Stimulated activated CD8-positive, alpha-beta memory T cell treated with anti-CD3 and anti-CD28 coated beads, Interleukin-4, amount 100 ng/mL, for 1 hour (primary cell): ENCODE measurements at places on chromosomes 6 and 20.

- DNase-seq = no peak
These were observed 159.2 kb downstream of the ATXN1 start for GRCh38 chr6:16602035-16602434.

DNA sequence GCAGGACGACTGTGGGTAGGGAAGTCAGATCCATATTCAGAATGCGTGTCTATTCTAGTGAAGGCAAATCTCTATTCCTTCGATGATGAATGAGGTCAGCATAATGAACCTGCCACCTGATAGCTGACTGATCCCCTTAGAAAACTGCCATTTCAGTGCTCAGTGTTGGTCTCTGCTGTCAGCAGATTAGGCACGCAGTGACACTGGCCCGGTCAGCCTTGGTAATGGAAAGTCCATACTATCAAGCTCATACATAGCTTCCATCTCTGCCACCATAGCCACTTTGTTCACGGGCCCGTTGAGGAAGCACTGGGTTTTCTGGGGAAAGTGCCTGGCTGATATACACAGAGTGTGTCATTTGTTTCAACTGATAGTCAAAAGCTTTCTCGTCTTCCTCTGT, 54.0 kb downstream of the C6orf52 start:
- no peak for DNase-seq

DNA sequence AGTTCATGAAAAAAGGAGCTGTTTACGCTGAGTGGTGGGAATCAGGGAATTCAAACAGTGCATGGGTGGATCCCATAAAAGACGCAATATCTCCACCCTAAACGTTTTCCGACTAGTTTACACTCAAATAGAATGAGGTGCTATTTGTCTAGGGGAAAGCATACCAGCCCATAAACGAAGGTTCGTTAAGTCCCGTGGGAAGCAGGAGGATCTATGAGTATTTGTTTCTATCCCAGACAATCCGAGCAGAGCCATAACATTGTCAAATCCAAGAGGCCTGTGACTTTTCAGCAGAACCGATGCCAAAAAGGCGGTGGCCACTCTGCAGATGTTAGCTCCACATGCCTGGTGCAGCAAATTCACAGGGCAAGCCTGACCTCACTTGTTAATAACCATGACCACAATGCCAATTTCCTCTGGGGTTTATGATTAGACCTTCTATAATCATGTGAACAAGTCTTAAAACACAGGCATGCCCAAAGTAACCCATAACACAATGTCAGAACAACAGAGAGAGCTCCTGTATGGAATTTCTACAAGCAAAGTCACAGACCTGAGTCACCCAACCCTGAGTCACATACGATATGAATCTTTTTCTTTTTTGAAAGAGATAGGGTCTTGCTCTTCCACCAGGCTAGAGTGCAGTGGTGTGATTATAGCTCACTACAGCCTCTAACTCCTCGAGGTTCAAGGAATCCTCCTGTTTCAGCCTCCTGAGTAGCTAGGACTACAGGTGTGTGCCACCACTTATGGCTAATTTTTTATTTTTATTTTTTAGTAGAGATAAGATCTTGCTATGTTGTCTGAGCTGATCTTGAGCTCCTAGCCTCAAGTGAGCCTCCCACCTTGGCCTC, 123.3 kb downstream of the KIF13A start:
- DNase-seq = no peak

GRCh38 chr20:11267762-11268335, 594.0 kb upstream of the JAG1 start:
- no peak for DNase-seq

GRCh38 chr6:108277831-108278230, 17.0 kb upstream of the SNX3 start:
- no peak for DNase-seq

DNA sequence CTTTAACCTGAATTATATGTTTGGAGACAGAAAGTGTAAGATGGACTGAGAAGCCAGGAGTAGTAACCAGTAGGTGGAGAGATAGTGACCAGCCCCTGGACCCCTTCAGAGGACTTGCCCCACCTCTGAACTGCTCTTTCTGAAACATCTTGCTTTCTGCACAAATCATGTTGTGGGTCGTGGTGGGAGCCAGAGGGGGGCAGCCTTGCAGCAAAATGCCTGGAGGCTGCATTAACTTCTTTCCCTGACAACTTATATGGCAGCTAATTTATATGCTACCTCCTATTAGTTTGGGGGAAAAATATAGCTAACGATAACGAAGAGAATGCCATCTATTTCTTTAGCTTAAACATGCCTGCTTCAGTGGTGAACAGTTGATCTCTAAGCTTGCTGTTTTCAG, 859.8 kb downstream of the MAFB start:
- DNase-seq = no peak

DNA sequence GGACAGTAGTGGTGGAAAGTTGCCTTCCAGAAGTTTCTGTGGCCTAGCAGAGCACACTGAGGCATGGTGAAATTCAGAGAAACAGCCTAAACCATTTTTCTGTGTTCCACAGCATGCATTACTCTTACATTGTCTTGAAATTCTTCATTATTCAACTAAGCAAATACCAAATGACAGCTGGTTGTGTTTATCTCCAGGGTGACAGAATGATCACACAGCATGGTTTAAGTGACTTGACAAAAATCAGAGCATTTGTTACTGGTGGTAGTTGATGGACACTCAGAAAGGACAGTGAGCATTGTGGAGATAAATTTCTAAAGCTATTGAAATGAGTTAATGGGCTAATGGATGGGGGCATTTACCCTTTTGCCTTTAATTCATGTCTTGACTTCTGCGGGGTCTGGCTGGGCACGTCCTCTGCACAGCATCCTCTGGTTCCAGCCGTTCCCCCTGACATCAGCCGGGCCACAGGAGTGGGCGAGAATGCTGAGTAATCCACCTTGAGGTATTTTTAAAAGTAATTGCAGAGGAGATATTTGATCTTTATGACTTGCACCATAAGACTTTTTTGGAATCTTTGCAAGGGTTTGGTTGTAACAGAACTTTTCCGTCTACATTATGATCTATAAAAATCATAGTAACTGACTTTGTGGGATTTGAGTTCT, 78.9 kb upstream of the SCP2D1 start:
- no peak for DNase-seq

DNA sequence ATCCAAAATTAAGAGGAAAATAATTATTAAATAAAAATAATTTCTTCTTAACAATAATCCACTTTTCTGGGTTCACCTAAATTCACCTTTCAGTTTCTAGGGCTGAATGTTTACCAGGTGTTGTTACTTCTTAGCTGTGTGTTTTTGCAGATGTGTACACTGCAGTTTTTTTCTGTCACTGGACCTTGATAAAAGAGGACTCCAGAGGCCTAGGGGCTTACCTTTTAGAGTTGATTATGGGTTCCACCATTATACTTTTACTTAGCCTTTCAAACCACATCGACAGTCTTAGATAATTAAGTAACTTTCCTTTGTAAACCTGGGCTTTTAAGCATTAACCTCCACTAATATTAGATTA, 766.5 kb downstream of the BCKDHB start:
- no peak for DNase-seq

GRCh38 chr6:4018924-4019236, 60.1 kb downstream of the FAM217A start:
- DNase-seq = no peak

DNA sequence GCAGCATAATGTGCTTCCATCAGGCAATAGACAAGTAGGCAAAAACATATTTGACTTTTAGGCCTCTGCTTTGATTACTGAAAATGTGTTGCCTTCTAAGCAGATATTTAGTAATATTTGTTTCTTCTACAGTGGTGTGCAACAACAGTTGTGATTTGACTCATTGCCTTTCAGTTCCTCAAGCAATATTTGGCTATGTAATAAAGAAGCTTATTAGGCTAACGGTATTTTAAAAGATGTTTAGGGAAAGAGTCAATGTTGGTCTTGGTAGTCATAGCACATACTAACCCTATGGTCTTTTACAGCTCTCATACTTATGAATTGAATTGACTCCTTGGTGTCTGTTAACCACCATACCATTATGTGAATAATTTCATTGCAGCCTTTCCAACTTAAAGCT, 124.1 kb downstream of the GRIK2 start:
- DNase-seq = no peak

DNA sequence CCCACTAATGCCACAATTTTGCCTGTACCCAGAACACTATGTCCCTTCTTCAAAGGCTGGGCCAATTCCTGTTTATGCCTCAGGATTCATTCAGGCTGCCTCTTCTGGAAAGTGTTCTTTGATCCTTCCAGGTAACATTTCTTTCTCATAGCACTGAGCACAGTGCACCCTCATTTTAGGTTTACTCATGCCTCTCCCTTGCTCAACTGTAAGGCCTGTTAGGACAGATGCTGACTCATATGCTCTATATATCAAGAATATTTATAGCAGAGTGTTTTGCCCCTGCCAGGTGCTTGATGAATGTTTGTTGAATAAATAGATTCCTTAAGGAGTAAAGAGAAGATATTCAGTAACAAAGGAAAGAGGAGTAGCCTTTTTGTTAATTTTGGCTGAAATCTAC, 263.9 kb downstream of the PHF3 start:
- no peak for DNase-seq

- no peak for DNase-seq
These were observed 48.7 kb downstream of the PSMG4 start for GRCh38 chr6:3307436-3307835.

DNA sequence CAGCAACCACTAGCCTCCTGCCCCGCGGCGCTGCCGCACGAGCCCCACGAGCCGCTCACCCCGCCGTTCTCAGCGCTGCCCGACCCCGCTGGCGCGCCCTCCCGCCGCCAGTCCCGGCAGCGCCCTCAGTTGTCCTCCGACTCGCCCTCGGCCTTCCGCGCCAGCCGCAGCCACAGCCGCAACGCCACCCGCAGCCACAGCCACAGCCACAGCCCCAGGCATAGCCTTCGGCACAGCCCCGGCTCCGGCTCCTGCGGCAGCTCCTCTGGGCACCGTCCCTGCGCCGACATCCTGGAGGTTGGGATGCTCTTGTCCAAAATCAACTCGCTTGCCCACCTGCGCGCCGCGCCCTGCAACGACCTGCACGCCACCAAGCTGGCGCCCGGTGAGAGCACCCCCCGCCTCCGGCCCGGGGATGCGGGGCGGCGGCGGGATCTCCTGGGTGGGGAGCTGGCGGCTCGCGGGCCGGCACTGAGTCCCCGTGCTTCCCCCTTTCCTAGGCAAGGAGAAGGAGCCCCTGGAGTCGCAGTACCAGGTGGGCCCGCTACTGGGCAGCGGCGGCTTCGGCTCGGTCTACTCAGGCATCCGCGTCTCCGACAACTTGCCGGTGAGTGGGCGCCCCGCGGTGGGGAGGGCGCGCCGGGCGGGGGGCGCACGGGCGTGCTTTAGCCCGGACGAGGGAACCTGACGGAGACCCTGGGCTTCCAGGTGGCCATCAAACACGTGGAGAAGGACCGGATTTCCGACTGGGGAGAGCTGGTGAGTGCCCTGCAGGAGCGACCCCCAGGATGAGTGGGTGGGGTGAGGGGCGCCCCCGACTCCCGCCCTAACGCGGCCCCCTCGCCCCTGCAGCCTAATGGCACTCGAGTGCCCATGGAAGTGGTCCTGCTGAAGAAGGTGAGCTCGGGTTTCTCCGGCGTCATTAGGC, 585 bp downstream of the PIM1 start:
- DNase-seq = no peak

DNA sequence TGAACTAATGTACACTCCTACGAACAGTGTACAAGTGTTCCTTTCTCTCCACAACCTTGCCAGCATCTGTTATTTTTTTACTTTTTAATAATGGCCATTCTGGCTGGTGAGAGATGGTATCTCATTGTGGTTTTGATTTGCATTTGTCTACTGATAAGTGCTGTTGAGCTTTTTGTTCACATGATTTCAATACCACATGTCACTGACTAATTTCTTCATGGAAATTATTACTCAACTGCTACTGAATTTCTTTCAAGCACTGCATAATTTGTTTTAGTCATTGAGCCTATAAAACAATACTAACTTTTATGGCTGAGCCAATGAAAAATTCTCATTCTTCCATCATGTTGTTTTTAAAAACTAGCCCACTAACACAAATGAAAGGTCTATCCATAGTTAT, 115.4 kb downstream of the FRK start:
- no peak for DNase-seq

DNA sequence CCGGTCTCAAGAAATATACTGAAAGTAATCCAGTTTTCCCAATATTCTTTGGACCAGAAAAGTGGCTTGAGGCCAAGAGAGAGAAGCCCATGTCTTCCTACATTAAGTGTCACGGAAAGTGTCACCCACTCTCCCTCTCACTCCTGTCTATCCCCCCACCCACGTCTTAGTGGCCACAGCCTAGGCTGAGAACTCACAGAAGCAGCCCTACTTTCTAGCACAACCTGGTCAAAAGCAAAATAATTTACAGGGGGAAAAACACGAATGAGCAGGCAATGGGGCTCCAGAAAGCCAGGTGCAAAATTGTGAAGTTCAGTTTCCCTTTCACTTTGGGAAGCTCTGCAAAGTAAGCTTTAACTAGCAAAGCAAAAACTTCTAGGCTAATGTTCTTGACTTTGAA, 118.0 kb downstream of the OPRM1 start:
- DNase-seq = no peak

DNA sequence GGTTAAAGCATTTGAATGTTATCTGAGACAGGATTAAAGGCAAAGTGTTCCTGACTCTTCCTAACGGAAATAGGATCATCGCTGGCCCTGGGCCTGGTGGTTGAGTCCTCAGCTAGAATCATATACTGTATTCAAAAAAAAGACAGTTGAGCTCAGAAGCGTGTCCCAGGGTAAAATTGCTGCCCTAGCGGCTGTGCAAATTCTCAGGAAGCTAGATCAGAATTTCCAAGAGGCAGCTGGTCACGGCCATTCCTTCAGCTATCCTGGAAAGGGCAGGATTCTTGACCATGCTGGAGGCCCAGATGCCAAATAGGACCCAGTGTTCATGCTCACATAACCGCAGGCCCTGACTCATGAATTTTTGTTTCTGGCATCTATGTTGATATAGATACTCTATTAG, 67.4 kb downstream of the STMND1 start:
- DNase-seq = no peak

GRCh38 chr6:162952423-162952822, 224.6 kb downstream of the PACRG start:
- DNase-seq = no peak
